ENCODE measurements at places on chromosomes 1 and 21.

DNA sequence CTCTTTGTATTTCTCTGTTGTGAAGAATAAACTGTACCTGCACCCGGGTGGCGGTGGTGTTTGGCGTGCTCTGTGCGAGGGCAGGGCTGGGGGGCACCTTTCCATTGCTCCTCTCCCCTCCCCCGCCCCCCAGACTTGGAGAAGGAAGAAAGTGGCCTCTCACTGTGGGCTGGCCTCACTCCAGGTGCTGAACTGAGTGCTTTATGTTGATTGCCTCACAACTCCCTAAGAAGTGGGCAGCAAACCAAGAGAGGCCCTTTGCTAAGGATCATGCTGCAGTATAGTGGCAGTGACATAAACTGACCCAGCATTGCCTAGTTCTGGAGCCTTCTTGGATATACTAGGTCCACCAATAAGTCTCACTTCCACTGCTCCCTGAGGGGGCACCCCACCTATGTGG is 20.2 kb downstream of the A3GALT2 start:
- no peak for DNase-seq

- no peak for DNase-seq
Measured at GRCh38 chr1:40105028-40105427, 8.0 kb upstream of the PPT1 start.

- no peak for DNase-seq
Measured at GRCh38 chr1:237737448-237737847, 153.3 kb downstream of the ZP4 start.

- DNase-seq = no peak
Measured at GRCh38 chr1:227545361-227545760, 18.0 kb upstream of the ZNF678 start.

GRCh38 chr1:193131266-193131860 is 9.5 kb downstream of the CDC73 start:
- DNase-seq = no peak

- no peak for DNase-seq
Measured at GRCh38 chr1:243845888-243846287, 4.2 kb downstream of the AKT3 start.

DNA sequence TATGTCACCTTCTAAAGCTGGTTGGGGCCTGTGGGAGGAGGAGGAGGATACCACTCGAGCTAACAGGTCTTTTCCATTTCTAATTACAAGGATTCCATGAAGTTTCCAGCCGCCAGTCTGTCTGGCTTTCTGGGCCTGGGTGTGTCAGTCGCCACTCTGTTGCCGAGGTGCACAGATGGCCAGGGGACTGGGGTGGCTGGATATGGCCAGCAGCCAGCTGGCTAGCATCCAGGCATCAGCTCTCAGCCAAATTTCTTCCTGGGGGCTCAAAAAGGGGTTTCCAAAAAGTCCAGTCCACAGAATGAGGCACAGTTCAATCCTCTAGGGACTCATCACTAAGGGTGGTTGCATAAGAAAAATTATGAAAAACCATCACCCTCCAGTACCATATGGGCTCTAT is 32.4 kb downstream of the ITPKB start:
- DNase-seq = peak; percentile 55

DNA sequence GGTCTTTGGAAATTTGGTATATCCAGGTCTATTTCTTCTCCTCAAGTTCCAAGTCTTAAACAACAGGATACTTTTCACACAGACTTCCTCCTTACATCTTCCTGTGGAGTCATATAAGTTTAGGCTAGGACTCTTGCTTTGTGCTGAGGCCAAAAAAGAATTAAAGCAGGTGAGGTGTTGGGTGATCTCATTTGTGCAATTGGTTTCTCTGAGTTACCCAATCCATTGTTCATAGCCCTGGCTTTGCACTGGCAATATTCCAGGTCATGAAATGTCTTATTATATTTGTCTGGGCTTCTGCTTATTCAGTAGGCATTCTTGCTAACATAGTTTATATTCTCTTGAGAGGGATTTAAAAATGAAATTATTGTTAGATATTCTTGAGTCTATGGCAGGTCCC is 14.1 kb upstream of the KIAA0040 start:
- no peak for DNase-seq

Measured in WERI-Rb-1 (cell line).